Foreskin fibroblast (primary cell): ENCODE measurements at places on chromosomes 7 and 10.

- DNase-seq: no peak
Measured at GRCh38 chr7:2431260-2431867, 28.0 kb downstream of the CHST12 start.

DNA sequence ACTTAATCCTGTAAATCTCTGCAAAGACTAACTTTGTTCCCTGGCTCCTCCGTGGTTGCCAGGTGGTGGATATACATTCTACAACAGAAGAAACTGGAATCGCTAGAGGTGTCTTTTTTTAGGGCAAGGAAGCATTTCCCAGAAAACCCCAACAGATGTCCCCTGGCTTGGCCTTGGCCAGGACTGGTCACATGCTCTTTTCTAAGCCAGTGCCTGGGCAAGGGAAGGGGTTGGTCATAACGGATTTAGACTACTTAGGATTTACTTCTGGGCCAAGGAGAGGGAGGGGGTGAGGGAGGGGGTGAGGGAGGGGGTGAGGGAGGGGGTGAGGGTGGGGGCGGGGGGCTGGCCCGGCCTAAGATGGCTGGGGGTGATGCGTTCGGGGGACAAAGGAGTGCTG is 105.7 kb downstream of the SNX10 start:
- DNase-seq: no peak

- peak; percentile 85 for DNase-seq
Measured at GRCh38 chr10:102627736-102628293, 16.5 kb upstream of the TRIM8 start.

- no peak for DNase-seq
Measured at GRCh38 chr7:68604541-68604940, 993.7 kb upstream of the AUTS2 start.

DNA sequence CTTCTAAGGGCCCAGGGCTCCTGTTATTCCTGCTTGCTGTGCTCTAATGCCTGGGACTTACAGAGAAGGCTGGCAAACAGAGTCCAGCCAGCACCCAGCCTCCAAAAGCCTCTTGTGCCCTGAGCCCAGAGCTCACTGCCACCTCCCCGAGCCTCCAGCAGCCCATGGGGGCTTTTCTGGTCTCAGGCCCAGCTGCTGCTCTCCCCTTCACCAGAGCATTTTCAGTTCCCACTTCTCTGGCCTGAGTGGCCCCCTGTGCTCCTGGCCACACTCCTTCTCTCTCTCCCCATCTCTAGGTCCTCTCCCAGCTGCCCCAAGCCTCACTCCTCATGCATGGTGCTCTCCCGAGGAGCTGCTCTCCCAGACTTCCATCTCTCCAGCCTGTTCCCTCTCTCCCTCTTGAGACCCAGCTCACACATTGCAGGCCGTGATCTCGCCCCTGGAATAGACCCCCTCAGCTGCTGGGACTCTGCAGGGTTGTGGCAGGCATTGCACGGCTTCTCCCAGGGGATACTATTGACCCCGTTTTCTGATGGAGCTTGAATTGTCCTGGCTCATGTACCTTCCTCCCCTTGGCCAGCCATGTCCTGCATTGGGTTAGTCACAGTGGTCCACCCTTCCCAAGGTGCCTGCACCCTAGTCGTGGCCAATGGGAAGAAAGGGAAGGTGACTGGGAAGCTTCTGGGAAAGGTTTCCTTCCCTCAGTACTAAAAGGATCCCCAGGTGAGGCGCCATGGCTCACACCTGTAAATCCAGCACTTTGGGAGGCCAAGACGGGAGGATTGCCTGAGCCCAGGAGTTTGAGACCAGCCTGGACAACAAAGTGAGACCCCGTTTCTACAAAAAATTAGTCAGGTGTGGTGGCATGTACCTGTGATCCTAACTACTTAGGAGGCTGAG is 9.0 kb upstream of the RASSF4 start:
- DNase-seq: no peak

DNA sequence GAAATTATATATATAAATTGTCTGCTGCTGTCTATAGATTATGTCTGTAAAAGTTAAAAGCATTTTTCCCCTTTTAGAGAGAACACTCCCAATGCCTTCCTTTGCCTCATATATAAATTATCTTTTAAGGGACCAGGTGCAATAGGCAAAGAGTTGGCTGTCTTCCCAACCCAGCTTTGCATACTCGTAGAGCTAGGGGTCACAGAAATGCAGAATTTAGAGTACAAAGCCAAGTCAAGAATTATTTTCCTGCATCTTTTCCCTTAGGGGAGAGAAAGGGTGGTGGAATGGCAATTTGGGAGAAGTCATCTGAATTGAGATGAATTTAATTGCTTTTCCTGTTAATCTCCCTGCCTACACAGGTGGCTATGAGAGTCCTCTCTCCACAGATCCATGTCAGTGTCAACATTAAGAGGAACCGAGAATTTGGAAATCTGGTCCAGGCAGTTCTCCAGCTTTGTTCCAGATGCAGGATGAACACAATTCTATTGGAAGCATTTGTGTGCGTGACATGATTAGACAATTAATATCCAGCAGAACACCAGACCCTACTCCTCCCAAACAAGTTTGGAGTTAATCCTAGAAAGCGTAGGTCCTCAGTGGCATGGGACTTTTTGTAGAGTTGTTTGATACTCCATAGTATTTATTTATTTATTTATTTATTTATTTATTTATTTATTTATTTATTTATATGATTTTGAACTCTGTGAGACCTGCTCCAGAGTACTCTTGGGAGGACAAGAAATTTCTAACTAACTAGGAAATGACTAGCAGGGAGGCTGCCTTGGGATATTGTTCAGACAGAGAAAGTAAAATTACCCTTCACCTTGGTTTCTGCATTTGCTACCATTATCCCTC is 80.3 kb upstream of the SKAP2 start:
- DNase-seq: no peak

- DNase-seq: no peak
Measured at GRCh38 chr10:110498087-110498981, 627 bp downstream of the DUSP5 start.

GRCh38 chr10:3499120-3499519 is 285.9 kb downstream of the KLF6 start:
- DNase-seq: no peak

DNA sequence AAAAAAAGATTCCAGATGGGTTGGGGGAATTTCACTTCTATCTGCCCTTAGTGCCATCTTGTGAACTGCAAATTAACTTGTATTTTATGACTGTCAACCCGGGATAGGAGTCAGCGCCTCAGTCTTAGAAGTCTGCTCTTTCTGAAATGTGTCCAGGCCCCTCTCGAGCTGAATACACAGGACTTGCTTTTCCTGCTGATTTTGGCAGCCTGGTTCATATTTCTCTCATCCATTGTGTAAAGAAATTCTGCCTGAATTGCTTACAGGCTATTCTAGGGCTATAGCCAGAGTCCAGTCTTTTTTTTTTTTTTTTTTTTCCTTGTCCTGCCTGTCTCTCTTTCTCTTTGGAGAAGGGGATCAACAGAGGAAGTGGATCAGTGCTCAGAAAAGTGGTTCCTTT is 24.6 kb downstream of the GATA3 start:
- no peak for DNase-seq

DNA sequence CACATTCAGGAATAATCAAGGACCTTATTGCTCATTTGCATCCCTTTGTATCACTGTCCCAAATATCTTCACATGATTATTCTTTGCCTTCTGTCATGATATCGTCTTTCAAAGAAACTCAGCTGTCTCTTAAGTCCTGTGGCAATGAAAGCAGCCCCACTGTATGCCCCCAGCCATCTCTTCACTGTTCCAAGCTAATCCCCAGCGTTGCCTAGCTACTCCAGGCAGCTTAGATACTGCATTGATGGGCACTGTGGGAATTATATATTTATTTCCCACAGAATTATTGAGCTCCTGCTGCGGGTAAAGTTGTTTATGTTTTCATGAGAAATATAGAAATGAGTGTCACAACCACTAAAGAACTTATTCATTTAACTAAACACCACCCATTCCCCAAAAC is 38.8 kb downstream of the SND1 start:
- no peak for DNase-seq

DNA sequence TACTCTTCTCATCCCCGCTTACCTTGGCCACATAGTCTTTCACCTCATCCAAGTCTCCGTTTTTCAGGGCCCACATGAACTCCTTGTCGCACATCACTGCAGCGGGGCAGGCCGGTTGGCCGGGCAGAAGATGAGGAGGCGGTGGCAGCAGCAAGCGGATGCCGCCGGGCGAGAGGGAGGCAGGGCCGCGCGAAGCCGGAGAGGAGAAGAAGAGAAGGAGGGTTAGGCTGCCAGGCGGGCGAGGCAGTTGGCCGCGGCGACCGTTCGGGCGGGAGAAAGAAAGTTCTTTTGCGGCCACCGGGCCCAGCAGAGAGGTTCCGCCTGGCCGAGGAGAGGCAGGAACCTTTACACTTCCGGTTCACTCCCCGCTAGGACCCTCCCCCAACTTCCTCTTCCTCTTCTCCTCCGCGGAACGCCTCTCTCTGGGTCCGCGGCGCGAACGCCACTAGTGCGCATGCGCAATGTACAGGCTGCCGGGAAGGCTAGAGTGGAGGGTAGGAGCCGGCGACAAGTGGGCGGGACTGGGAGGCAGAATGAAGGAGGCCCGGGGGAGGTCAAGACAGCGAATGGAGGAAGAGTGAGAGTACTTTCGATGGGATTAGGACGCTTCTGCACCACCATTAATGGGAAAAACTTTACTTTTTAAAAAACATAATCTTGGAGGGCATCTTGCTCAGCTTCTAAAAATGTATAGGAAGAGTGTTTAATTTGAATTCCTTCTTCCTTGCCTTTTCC is at the start of gene MTPN:
MTPN (minus strand) TSS at position 353 of the 735 bp plus-strand sequence; CDS start at position 94, 259 bp downstream.
- peak; percentile 99 for DNase-seq

GRCh38 chr10:21814866-21815265 is 188.7 kb downstream of the DNAJC1 start:
- DNase-seq: no peak

DNA sequence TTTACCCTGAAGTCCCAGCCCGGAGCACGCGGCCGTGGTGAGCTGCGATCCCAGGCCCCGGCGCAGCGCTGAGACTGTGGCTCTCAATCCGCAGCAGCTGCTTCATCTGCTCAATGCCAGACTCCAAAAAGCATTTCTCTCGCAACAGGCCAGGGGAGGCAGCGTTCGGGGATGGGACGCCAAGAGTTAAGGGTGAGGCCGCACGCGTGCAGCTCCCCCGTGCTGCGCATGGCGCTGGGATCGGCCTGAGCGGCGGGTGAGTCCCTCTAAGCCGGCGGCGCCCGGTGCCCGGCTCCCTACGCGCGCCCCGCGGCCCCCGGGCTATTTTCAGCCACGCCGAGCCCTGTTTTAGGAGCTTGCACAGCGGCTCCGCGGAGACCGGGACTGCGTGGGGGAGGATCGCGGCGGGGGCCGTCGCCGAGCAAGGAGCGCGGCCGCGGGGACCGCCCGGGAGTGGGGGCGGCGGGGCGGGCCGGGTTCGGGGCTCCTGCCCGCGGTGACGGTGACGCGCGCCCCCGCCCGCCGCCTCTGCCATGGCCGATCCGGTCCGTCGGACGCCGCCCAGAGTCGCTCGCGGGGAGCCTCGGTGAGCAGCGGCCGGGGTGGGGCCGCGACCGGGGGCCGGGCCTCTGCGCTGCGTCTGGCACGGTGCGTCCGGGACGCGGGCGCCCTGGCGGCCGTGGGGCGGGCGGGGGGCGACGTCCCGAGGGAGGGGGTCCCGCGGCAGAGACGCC is 29.4 kb upstream of the JAKMIP3 start:
- DNase-seq: peak; percentile 47

- no peak for DNase-seq
Measured at GRCh38 chr7:101250324-101250723, 5.4 kb upstream of the FIS1 start.

GRCh38 chr10:104938031-104938430 is 296.9 kb downstream of the SORCS3 start:
- peak; percentile 6 for DNase-seq

GRCh38 chr10:77638321-77639101 is 903 bp upstream of the KCNMA1 start:
- peak; percentile 48 for DNase-seq

- no peak for DNase-seq
Measured at GRCh38 chr10:79191951-79192676, 123.3 kb downstream of the ZMIZ1 start.

- peak; percentile 72 for DNase-seq
Measured at GRCh38 chr7:94145602-94146001, 141.4 kb upstream of the BET1 start.

- DNase-seq: no peak
Measured at GRCh38 chr7:46746695-46747687, 825.9 kb upstream of the IGFBP3 start.

DNA sequence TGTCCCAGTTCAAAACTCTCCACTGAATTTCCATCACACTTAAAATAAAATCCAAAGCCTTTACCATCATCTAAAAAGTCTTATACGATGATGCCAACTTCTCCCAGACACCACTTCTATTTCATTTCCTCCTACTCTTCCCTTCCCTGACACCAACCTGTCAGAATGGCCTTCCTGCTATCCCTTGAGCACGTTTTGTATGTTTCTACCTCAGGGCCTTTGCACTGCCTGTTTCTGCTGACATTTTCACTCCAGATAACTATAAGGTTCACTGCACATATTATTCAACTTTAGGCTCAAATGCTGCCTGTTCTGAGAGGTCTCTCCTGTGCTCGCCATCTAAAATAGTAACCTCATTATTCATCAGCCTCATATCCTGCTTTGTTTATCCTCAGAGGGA is 269.6 kb downstream of the HTR7 start:
- no peak for DNase-seq

- peak; percentile 93 for DNase-seq
Measured at GRCh38 chr7:129831424-129832058, 121.2 kb downstream of the UBE2H start.

GRCh38 chr10:49279015-49279880 is 19.7 kb upstream of the C10orf71 start:
- DNase-seq: no peak

GRCh38 chr7:37686556-37687345 is 3.2 kb downstream of the GPR141 start:
- DNase-seq: no peak

DNA sequence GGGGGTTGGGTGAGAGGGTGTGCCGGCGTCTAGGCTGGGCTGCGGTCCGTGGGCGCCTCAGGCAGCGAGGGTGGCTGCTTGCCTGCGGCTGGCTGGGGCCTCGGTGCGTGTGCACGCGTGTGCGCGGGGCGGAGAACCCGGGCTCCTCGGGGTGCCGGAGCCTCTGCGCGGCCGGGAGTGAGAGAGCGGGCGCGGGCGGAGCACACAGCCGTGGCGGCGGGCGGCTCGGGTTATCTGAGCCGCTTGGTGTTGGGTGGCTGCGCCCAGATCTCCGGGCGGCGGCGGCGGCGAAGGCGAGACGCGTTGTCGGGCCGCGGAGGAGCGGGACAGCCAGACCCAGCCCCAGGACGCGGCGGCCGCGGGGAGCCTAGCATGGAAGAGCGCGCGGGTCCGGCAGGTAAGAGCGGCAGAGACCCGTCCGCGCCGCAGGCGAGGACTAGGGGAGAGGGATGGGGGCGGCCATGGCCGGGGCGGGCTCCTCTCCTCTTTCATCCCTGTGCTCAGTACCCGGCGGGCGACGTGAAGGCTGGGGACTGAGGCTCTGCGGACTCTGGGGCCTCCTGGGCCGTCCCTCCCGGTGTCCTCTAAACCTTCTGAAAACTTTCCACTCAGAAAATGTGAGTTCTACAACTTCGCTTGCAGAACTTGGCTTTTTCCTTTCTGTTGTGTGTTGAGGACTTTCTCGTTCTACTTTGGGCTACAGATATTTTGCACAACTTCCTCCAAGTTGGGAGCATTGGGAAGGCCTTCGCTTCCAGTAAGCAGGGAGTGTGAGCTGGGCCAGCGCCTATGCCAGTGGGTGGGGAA is 9.8 kb upstream of the PAX2 start:
- DNase-seq: no peak
